RKO (cell line): ENCODE measurements at places on chromosomes 13 and 19.
A peak's percentile ranks its signal among the peaks of the same experiment; 100 is the strongest.

GRCh38 chr19:29563486-29564101 lies 37.8 kb downstream of the VSTM2B start:
- no peak for DNase-seq

GRCh38 chr13:90485436-90485835 lies 862.1 kb upstream of the MIR17HG start:
- DNase-seq = peak; percentile 66

DNA sequence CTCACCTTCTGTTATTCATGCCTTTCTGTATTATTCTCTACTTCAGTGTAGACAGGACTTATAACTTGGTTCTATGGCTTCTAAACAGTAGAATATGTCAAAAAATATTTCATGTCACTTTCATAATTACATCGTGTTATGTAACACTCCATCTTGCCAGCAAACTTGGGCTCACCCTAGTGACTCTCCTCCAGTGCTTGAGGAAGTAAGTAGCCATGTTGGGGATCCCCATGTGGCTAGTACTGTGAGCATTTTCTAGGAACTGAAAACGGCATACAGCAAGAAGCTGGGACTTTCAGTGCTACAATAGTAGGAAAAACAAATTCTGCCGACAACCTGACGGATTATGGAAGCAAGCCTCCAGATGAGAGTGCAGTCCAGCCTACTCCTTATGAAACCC lies 495.6 kb downstream of the SLITRK6 start:
- DNase-seq = no peak

DNA sequence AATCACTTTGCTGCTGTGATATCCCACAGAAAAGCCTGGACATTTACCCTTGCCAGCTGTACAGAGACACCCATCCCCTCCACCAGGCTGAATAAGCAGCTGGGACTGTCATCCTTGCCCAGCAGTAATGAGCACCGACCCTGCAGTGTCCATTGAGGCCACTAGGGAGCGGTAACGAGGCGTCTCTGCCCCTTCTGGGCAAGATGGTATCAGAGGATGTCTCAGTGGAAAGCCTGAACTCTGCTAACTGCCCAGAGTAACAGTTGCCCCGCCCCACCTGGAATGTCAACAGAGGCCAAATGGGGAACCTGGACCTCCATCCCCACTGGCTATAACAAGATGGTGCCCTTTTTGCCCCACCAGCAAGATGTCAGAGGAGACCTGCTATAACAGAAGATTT lies 22.8 kb upstream of the CEACAM20 start:
- DNase-seq = peak; percentile 59

DNA sequence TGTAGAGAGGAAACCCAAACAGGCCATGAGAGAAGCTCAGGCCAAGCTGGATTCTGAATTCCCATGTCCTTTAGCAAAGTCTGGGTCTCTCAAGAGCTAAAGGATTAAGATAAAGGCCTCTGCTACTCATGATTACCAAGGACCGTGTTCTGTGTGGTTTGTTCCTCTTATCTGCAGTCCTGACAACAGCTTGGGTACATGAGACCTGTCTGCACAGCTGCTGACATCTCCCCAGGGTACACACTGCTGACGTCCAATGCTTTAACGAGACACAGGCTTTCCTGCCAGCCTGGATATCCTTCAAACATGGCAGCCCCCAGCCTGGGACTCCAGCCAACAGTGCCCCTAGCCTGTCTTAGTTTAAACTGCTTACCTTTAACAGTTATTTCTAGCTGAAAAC lies 211.0 kb downstream of the SLC7A1 start:
- no peak for DNase-seq

DNA sequence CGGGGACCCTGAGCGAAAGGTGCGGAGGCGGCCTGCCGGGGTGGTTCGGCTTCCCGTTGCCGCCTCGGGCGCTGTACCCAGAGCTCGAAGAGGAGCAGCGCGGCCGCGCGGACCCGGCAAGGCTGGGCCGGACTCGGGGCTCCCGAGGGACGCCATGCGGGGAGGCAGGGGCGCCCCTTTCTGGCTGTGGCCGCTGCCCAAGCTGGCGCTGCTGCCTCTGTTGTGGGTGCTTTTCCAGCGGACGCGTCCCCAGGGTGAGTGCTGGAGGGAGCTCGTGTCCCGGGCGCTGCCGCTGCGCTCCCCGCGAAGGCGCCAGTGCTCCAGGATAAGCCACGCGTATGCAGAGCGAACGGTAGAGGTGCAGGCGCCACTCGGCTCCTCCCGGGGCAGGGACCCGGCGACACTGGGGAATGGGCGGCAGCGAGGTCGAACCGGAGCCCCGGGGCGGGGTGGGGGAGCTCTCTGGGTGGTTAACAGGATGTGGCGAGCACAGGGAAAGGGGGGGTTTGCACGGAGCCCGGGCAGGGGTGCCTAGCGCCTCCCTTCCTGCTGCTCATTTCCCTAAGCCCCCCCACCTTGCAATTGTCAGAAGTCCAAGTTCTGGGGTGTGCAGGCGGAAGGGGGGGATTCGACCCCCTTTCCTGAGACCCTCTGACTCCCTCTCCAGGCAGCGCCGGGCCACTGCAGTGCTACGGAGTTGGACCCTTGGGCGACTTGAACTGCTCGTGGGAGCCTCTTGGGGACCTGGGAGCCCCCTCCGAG lies at the start of gene IL27RA:
TSS of gene IL27RA (plus strand) at position 44 of the 762 bp plus-strand sequence. CDS start at position 155, 111 bp downstream.
- DNase-seq = peak; percentile 85

DNA sequence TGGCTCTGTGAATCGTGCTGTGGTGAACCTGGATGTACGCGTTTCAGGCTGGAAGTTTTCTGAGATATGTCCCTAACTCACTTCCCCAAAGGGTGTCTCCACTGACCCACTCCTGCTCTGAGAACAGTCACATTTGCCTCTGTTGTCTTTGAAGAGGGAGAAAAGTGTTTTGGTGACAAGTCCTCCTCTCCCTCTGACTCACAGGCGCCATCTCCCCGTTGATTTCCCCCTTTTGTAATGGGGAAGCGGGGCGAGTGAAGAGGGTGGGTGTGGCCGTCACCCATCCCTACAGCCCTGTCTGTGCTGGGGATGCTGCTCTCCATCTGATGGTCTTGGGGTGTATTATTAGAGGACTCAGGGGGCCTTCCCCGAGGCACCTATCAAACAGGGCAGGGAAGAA lies 9.6 kb downstream of the APC2 start:
- no peak for DNase-seq

DNA sequence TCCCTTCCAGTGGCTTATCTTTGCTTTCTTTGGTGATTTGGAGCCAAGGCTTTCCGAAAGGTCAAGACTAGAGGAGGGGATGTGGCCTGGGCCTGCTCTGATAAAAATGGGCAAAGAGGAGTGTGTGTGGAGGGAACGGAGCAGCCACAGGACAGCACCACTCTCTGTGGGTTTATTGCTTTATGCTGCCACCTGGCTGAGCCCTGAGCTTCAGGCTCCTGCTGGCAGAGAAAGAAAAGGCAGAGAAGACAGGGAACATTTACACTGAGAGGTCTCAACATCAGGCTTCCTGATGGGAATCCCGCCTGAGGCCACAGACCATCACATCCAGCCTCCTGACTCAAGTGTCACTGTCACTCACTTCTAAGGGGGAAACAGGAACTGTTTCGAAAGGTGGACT lies 9.2 kb upstream of the GSX1 start:
- DNase-seq = peak; percentile 15

GRCh38 chr19:7211191-7211951 lies 82.8 kb downstream of the INSR start:
- no peak for DNase-seq

GRCh38 chr19:13164343-13165161 lies 14.3 kb downstream of the IER2 start:
- DNase-seq = no peak

GRCh38 chr13:112095354-112095753 lies 28.4 kb downstream of the SOX1 start:
- no peak for DNase-seq

GRCh38 chr19:57047743-57048142 lies 72.0 kb upstream of the USP29 start:
- no peak for DNase-seq

- DNase-seq = no peak
These were observed 848.7 kb upstream of the PCDH9 start for GRCh38 chr13:68078874-68079273.

DNA sequence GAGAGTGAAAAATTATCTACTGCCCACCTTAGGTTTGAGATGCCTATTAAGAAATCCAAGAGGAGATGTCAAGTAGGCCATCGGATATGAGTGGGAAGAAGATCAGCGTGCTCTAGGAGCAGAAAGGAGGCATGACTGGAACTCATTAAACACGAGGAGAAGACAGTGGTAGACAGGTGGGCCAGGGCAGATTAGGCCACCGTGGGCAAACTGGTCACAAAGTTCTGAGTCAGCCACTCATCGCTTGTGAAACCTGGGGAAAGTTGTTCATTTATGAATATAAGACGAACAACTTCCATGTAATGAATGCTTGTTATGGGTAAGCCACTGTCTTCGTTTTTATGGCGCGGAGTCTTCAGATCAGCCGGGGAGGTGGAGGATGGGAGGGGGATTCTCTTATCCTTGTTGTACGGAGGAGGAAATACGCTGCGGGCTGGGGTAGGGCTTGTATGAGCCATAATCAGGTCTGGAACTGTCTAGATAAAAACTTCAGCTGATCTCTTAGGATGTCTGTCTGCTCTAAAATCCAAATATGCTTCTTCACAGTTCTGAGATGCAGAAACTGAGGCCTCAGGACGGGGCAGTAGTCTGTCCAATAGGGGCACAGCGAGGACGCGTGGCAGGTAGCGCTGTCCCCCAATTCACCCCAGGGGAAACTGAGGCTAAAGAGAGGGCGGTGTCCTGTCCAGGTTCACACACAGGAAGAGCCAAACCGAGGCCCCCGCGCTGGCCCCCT lies 1.1 kb upstream of the ZNF444 start:
- no peak for DNase-seq

- DNase-seq = no peak
These were observed 649 bp downstream of the TMEM91 start for GRCh38 chr19:41376998-41377365.

- DNase-seq = no peak
These were observed 157.5 kb downstream of the OXGR1 start for GRCh38 chr13:96836733-96837132.
